Hippocampal formation (tissue), 2 donors: ENCODE measurements at places on chromosomes 3 and 15.
A peak's percentile ranks its signal among the peaks of the same experiment; 100 is the strongest.

DNA sequence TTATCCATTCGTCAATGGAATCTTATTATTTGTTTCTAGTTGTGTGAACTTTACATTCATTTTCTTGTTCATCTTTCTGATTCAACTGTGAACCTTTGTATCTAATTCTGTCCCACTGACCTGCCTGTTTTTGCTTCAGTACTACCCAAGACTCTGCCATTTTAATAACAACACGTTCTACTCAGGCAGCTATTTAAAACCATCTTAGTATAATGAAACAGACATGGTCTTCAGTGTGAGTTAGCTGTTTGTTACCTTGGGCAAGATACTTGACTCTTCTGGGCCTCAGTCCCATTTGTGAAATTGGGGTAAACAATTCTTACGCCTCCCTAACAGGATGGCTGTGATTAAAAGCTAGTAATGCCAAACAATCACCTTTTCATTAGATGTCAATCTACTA lies 1.6 kb downstream of the BTBD1 start:
- DNase-seq = no peak

- DNase-seq = no peak
These were observed 263.1 kb upstream of the DNAJC19 start for GRCh38 chr3:181252631-181253030.

DNA sequence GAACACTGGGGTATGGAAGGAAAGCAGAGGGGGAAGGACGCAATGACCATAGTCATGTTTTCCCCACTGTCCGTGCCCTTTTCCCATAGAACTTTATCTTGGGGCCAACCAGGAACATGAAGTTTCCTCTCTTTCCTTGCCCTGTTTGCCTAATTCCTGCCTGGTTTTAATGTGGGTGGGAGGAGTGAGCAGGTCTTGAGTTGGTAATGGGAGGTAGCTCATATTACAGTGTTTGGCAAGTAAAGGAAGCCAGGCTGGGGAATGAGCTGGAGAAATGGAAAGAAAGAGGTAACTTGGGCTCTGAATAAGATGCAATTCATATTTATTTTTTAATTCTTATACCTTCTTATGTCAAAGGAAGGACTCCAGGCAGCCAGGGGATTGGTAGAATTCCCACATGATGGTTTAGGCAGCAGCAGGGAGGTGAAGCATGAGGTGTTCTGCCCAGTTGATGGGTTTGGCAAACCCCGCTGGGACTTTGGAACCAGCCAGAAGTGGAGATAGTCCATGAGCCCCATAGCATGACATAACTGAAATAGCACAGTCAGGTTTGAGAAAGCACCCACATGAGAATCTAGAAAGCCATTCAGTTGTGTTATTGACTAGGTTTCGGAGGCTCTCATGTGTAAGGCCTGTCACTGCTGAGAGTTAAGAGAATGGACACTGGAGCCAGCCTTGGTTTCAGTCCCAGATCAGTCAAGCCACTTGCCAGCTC lies 60.0 kb downstream of the CCK start:
- no peak for DNase-seq

GRCh38 chr3:87856126-87856525 lies 202.7 kb downstream of the CGGBP1 start:
- DNase-seq = no peak

DNA sequence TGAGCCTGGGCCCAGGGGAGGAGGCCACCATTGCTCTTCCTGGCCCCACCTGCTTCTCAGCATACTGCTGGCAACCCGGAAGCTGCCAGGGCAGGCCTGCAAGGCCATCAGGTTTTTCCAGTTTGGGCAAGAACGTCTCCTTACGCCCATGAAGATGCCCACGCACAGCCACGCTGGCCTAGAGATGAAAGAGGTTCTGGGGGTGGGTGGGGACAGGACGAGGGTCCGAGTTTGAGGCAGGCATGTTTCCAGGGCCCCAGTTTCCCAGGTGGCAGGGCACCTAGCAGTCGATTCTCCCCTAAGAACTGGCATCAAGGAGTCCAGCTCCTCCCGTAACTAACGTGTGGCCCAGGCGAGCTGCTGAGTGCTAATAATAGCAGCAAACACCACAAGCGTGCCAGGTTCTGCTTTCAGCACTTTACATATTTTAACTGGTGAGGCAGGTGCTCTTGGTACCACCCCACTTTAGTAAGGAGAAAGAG lies 45.8 kb downstream of the ZNF710 start:
- DNase-seq = no peak

DNA sequence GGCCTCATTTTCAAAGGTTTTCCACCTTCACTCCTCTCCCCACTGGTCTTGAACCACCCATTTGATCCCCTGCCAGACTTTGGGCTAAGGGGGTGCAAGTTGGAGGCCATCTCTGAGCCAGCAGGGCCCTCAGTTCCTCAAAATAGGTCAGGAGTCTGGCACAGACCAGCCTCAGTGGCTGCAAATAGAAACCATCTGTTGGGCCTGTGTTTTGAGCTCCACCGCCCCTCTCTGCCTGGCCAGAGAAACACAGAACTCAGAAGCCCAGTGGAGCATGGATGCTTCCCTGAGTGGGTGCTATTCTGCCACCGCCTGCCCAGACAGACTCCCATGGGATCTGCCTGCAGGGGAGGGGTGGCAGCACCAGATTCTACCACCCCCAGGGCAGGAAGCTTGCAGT lies 56.3 kb downstream of the CORO2B start:
- DNase-seq = peak; percentile 67

DNA sequence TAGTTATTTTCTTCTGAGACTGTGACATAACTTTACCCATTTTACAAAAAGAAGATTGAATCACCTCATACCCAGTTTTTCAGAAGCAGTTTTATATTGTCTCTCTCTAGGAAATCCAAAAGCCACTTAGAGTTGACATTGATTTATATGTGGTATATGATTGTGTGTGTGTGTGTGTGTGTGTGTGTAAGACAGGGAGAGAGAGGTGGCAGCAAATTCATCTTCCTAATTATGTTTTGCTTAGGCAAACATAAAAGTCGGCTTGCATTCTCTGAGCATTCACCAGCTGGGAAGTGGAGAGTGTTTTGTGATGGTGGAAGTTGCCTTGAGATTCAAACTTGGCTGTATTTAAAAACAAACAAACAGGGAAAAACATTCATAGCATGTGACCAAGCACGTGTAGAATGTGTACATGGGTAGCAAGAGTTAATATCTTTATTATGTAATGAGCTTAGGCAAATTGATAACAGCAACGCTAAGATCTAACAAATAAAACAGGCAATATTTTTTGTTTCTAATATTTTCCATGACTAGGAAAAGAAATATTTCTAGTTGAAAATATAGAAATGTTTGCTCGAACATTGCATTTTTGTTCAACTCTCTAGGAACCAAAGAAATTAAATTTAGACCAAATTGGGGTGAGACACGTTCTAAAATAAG lies 64.4 kb upstream of the IGF1R start:
- DNase-seq = no peak

- no peak for DNase-seq
These were observed 129.2 kb upstream of the SUCLG2 start for GRCh38 chr3:67783281-67784250.

DNA sequence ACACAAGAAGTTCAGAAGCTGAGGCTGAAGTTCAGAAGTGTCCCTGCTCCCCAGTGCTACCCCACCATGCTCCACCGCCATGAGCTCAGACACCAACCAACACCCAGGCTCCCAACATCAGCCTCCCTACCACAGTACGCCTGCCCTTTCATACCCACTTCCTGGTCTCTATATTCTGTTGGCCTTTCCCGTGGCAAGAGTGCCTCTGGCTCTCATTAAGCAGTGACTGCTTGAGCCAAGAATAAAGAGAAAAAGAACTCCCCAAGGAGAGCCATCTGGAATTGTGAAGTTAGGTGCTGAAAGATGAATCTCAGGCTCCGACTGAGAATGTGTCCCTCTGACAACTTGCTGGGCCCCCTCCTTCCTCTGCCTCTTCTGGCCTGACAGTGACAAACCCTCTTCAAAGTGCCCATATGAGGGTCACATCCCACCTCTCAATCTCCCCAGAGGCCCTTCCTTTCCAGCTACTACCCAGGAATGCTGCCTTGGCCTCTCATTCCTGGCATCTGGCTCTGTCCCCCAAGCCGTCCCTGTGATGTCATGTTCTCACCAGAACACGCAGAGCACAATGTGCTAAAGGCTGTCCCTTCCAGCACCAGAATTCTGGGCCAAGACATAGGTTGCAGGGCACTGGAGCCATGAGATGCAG lies 306.8 kb downstream of the NTRK3 start:
- DNase-seq = no peak

DNA sequence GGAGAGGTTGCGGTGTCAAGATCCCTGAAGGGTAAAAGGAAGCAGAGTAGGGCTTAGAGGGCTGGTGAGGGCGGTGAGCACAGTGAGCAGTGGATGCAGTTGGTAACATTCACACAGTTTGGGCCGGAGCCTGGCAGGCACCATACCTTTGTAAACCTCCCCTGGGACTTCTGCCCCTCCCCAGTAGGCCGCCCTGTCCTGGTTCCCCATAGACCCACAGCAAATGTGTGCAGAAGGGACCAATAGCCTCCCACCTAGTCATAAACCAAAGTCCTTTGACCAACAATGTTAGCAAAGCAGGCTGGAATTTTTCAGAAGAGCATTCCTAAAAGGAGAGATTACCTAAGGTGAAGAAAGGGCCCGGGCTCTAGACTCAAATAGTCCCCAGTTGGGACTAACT lies 1.7 kb upstream of the PHGR1 start:
- DNase-seq = no peak

DNA sequence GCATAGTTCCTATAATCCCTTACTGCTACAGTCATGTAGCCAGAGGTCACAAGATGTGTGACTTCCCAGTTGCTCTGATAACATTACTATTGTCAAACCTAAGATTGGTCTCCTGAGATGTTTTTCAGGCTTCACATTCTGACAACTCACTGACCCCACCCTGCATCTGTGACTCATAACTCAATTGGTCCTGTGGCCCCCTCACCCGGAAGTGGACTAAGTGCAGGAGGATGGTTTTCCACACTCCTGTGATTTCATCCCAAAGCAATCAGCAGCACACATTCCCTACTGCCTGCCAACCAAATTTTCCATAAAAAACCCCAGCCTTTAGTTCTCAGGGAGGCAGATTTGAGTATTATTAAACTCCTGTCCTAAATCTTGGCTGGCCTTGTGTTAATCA lies 564.9 kb upstream of the ZNF385D start:
- no peak for DNase-seq

- no peak for DNase-seq
These were observed 438.8 kb downstream of the FHIT start for GRCh38 chr3:60812502-60812901.

GRCh38 chr3:110533089-110533488 lies 538.5 kb upstream of the NECTIN3 start:
- no peak for DNase-seq

DNA sequence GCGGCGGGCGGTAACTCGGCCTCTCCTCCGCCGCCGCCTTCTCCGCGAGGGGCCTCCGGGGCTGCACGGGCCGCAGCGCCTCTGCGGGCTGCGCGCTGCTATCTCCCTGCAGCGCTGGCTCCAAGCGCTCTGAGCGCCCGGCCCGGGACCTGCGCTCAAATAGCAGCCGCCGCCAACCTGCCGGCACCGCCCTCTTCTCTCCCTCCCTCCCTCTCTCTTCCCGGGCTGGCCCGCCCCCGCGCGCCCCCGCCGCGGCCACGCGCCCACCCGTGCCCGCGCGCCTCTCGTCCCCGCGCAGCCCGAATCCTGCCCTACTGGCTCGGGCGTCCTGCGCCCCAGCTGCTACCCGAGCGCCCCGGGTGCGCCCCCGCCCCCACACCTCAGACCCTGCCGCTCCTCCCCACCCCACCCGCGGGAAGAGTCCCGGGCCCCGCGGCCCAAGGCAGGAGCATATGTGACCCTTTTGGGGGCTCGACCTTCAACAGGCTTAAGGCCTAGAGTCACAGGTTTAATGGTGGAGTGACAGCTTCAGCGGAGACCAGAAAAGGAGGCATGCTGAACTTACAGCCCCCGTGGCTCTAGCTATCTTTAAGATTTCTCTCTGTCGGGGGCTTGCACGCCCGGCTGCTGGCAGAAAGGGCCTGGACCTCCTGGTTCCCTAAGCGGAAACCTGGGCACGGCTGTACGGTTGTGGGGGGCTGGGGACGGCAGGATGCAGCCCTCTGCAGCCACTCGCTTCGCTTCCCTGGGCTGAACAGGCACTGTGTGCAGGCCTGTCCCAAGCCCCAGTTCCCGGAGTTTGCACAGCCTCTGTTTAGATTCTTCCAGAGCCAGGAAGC lies at the start of gene CACNA2D2:
Gene CACNA2D2, minus strand, starts transcription at position 131 of the 839 bp plus-strand sequence. CDS start 211 bp downstream, outside the sequence.
- DNase-seq = no peak

- no peak for DNase-seq
These were observed 56.3 kb downstream of the CFAP20DC start for GRCh38 chr3:58993547-58993946.

GRCh38 chr15:35728219-35728940 lies 182.4 kb upstream of the DPH6 start:
- no peak for DNase-seq

DNA sequence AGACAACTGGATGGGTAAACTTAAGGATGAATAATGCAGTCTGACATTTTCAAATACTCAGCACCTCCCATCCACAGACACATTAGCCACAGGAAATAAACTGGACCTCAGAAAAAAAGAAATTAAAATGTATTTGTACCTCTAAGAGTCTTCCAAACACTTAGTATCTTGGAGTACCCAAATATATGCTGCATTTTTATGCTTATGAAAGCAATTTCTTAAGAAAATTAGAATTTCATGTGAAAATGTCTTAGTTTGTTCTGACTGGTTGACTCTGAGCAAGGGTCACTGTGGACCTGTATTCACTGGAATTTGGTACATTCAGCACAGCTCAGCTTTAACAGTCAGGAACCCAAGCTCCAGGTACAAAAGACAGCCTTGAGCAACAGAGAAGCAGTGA lies 216.2 kb upstream of the UBE2E2 start:
- no peak for DNase-seq

- no peak for DNase-seq
These were observed 53.8 kb upstream of the BOC start for GRCh38 chr3:113157408-113158030.

DNA sequence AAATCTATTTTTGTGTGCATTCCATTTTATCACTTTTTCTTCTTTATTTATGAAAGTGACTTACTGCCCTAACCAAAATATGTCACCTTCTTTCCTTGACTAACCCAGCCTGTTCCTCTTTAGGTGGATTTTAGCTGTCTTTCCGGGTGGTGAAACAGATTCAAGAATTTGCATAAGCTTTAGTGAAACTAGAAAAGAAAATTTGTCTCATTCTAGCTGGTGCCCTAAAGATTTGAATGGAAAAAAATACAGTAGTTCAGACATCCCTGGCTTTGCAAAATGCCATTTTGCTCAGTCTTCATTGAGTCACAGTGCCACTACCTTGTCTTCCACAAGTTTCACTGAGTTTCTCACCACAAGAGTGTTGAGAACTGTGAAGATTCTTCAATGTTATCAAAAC lies 28.2 kb upstream of the CCDC50 start:
- DNase-seq = no peak

- no peak for DNase-seq
These were observed 32.8 kb downstream of the LOXL1 start for GRCh38 chr15:73959012-73959581.
